ENCODE measurements at places on chromosomes 1 and 21.

- DNase-seq, result no peak
Measured at GRCh38 chr1:38026592-38027200, 14.2 kb downstream of the UTP11 start.

DNA sequence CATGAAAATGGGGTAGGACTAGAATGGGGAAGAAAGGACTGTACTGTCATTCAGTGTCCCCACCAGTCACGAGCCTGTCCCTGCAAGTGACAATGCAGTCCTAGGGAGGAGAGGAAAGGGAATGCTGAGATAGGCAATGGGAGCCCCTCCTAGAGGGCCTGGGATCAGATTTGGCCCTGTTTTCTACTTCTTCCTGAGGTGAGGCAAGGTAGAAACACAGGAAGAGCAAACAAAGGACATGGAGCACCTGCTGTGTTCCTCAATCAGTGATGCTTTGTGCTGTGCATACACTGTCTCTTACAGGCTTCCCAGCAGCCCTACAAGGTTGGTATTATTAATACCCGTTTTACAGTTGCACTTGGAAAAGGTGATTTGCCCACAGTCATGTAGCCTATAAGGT, 6.1 kb downstream of the FABP3 start:
- DNase-seq, result no peak

GRCh38 chr1:7534061-7534825, 236.9 kb upstream of the VAMP3 start:
- DNase-seq, result no peak

- no peak for DNase-seq
Measured at GRCh38 chr1:92441697-92442342, 44.9 kb downstream of the GFI1 start.

GRCh38 chr1:241841691-241842090, 6.3 kb upstream of the EXO1 start:
- no peak for DNase-seq

DNA sequence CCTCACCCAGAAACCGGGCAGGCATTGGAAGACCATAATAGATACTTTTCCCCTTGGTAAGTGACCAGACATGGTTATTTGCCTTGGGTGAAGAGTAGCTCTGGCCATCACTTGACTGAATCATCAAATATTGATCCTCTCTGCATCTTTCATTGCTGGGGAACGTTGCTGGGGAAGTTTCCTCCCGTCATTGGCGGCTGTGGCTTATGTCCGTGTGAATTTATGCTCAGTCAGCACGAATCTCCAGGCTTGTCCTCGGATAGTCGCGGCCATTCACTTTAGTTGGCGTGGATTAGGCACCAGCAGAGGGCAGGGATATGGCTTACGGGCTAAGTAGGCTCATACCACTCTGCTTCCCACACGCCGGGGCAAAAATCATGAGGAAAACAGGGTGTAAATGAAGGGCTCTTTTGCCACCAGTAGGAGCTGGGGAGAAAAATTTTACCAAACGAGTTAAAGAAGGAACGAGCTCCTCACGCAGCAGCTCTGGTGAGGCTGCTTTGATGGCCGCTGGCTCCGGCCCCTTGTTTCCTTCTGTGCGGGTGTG, 473.4 kb downstream of the CAMTA1 start:
- no peak for DNase-seq
